ENCODE measurements at places on chromosomes 4 and X. TPM values are rescaled to one million over a fixed set of nuclear protein-coding genes. Genes with fewer than 3 reads are reported as not detected.

Gene NOX1
- total RNA-seq: not detected

Gene PABPC1L2A
- total RNA-seq: 0.78 TPM

Gene AGTR2
- under 0.01 TPM for total RNA-seq

Gene DKK2
- total RNA-seq: 3.1 TPM

Gene F11
- total RNA-seq: not detected

Gene LGI2
- 1.7 TPM for total RNA-seq

Gene TMPRSS11B
- 0.78 TPM for total RNA-seq
